ENCODE measurements at places on chromosomes 5 and 9. TPM values are rescaled to one million over a fixed set of nuclear protein-coding genes. Genes with fewer than 3 reads are reported as not detected.

DNA sequence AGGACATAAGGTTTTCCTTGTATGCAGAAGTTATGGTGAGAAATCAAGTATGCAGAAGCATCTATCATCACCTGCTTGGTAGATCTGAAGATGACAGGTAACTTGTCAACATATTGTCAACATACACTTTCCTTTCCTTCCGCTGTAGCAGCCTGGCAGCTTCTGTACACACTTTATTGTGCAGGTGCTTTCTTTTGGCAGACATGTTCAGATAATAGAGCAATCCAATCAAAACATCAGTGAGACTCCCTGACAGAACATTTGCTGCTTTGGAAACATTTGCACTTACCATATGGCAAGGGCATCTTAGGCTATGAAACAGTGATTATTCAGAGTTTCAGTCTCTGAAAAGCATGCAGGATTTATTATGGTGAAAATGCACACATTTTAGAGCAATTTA is 161.1 kb upstream of the CDH12 start:
- DNase-seq: no peak

- no peak for DNase-seq
Measured at GRCh38 chr5:37578176-37578575, 199.1 kb downstream of the WDR70 start.

Gene CDKN2B-AS1
- 4.8 TPM for total RNA-seq

DNA sequence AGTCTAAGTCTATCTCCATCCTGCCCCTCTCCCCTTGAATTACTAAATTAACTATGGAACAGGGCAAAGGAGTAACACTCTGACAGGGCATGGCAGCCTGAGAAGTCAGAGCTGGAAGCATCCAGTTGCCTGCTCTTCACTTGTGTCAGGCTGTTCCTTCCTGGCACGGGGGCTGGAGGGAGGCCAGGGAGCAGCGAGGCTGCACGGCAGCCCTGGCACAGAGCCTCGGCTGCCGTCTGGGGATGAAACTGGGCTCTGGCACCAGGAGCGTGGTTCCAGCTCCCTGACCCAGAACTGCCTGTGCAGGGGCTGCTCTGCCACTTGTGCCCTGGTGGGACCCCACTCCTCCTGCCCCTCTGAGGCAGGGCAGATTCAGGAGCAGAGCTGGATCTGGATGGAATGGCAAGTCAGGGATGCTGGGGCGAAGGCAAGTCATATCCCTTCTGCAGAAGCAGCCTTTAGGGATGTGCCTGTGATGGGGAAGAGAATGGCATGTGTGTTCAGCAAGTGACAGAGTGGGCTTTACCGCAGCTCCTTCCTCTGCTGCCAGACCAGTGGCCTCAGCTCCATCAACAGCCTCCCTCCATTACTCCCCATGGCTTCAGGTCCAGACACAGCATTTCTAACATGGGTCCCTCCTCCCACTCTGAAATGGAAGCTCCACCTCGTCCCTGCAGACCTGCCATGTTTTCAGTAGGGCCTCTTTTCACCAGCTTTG is 42.2 kb upstream of the PDE8B start:
- DNase-seq: peak; percentile 77

Gene ST8SIA4
- 37.0 TPM for total RNA-seq

DNA sequence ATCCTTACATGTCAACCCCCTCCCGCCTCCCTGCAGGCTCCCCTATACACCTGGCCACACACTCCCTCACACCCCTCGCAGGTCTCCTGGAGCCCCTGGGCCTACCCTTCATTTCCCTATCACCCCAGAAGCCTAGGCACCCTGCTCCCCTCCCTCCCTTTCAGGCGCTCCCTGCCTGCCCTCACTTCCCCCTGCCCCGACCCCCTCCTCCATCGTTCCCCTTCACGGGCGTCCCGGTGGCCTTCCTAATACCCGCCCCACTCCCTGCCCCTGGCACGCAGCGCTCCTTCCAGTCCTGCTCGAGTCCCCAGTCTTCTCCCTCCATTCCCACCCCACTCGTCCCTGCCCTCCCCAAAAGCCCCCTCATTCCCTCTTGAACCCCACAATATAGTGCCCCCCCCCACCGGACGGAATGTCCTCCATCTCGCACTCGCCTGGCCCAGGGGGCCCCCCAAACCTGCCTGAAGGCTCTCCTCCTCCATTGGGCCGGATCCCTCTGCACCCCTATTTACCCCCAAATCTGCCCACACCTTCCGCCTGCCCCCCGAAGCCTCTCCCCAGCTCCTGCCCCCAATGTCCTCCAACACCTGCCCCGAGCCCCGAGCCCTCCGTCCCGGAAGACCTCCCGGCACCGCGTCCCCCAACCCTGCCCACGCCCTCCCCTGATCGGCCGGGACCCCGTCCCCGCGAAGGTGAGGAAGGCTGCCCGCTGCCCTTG is 746 bp downstream of the STRBP start:
- peak; percentile 84 for DNase-seq

DNA sequence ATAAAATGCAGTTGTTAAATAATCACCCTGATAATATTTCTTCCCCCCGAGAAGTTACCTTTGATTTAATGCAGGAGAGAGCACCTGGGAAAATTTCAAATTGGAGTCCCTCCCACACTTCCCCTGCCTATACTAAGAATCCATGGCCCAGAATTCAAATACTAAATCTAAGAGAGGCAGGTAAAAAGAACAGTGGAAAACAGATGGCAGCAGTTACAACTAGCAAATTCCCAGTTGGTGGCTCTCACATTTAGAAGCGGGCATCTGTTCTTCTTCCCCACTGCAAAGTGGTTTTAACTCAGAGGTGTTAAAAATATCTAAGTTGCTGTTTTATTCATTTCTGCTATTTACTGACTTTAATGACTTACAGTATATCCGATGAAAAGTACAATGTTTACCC is 210.4 kb upstream of the ELAVL2 start:
- no peak for DNase-seq

- no peak for DNase-seq
Measured at GRCh38 chr5:37876943-37877342, 37.1 kb upstream of the GDNF start.

DNA sequence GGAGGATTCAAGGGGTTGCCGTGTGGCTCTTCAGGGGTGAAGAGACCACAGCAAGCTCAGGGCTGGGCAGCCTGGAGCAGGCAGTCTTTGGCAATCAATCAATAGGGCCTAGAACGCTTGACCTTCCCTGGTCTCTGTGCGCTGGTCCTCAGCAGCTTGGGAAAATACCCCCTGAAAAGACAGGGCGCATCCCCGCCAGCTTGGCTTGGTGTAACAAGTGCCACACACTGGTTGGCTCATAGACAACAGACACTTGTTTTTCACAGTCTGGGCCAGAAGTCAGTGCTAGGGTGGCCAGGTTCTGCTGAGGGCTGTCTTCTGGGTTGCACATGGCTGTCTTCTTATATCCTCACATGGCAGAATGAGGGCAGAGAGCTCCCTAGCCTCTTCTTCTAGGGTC is 141.1 kb downstream of the HSD17B3 start:
- no peak for DNase-seq

GRCh38 chr9:89811886-89812450 is 207.2 kb downstream of the GADD45G start:
- DNase-seq: no peak

Gene SUSD3
- total RNA-seq: 49.0 TPM

Gene SLC6A7
- total RNA-seq: not detected

GRCh38 chr9:99000476-99001395 is 57.0 kb downstream of the COL15A1 start:
- no peak for DNase-seq

- no peak for DNase-seq
Measured at GRCh38 chr5:127012916-127013315, 17.4 kb downstream of the MARCHF3 start.

Gene CDX1
- total RNA-seq: 0.25 TPM

GRCh38 chr5:91269198-91269597 is 113.9 kb downstream of the ARRDC3 start:
- no peak for DNase-seq

DNA sequence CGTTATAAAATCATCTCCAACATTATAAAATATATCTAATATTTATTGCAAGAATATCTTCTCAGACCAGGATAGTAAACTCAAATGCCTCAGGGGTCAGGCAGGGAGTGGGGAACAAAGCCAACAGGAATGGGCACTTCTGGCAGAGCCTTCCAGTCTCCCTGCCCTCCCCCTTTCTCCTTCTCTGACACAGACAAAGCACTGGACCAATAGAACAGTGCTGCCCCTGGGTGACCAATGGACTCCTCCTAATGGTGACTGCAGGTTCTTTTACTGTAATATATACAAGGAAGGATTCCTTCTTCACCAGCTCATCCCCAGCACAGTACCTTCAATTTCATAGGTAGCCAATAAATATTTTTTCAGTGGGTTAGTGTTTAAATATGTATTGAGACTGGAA is 31.1 kb upstream of the MAMDC2 start:
- no peak for DNase-seq

Gene SLC28A3
- 1.2 TPM for total RNA-seq

DNA sequence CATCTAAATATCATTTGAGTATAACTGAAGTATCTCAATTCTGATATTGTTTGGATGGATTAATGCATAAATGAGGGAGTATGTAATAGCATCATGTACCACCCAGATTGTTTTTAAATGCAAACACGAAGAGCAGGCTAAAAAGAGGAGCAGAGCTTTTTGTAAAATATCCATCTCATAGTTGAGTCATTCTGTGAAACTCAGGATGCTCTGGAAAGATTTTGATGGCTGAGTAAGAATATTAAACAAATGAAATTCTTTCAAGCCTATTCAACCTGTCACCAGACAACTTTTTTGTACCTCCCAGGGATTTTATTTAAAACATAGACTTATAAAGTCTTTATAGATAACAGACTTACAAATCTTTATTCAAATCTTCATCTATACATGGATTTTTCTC is 625.9 kb downstream of the TLE4 start:
- no peak for DNase-seq

Gene DDX4
- not detected for total RNA-seq

- DNase-seq: no peak
Measured at GRCh38 chr9:31030741-31031202, 1353.7 kb upstream of the ACO1 start.

Gene CCDC152
- total RNA-seq: 2.0 TPM

DNA sequence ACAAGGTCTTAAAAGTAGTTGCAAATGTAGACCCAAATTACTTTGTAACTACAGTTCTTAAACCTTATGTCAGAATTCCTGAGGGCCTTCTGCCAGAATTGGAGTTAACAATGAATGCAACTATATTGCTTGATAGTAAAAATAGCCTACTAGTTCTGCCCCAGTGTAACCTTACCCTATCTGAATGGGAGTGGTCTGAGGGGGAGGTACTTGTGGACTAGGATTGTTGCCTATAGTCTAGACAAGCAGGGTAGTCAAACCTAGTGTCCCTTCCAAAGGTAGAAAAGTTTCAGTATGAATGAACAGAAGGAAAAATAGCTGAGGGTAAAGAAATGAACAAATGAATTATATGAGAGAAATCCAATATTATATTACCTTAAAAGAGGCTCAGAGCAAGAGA is 242.2 kb downstream of the PJA2 start:
- DNase-seq: no peak

- no peak for DNase-seq
Measured at GRCh38 chr5:36571401-36572042, 34.9 kb upstream of the SLC1A3 start.

- no peak for DNase-seq
Measured at GRCh38 chr9:13387734-13388067, 108.2 kb upstream of the MPDZ start.

DNA sequence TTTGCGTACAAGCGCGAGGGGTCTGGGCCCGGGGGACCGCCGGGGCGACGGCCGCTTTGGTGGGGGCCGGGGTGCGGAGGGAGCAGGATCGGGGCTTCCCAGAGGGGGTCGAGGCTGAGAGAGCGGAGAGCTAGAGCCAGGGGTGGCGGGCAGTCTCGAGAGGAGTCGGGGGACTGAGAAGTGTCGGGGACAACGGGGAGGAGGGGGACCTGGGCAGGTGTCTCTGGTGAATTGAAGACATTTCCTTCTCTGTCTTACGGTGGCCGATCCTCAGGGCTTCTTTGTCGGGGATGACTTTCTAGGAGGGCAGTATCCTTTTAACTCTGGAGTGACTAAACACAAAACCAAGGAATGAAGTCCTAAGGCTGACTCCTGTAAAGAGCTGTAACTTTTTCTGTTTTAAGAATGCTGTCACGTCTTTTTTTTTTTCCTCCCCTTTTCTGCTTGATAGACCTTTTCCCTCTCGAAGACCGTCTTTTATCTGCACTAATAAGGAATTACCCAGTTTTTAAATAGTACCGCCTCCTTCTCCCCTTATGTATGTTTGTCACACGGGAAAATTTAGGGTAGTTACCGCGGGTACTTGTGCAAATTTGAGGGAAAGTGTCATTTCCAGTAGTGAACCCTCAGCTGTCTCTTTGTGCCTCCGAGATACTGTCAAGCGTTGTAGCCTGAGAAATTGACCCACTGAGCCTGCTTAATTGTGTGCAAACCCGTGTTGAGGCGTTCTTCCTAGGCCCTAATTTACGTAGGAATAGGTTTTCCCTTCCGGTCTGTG is 822 bp downstream of the DENND4C start:
- DNase-seq: peak; percentile 89

DNA sequence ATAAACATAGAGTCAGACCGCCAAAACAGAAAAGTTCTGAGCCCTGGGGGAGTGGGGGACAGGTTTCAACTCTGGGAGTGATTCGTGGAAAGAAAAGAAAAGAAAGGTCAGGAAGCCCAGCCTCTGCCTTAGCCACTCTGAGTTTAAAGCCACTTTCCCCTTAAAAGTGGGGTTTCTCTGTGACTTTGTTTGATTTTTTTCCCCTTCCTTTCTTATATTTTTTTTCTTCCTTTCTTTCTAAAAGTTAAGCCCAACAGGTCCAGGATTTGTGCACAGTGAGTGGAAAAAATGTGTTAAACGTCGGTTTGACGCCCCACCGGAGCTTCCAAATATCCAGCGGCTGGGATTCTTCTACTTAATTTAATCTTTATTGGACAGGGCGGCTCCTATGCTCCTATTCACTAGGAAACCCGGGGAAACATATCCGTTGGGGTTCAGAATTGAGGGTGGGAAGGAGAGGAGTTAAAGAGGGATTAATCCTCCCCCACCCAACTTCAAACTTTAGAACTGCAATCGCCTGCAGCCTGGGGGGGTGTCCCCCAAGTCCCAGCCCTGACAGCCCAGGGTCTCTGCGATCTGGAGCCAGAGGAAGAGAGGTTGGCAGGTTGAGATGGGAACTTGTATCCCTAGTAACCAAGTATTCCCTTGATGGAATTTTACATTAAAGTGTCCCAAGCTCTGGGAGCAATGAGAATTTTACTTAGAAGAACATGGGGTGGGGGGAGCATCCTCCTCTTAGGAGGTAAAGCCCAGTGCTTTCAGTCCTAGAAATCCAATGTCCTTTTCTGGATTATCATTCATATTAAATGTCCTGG is 6.3 kb downstream of the NR2F1-AS1 start:
- no peak for DNase-seq

- DNase-seq: no peak
Measured at GRCh38 chr9:113656771-113657670, 193.5 kb downstream of the RGS3 start.

Gene SLC22A4
- 25.1 TPM for total RNA-seq

Data from spleen (tissue), 13 donors.